ENCODE measurements at places on chromosomes 5 and 9.

- no peak for DNase-seq
Measured at GRCh38 chr5:96509721-96510350, 76.8 kb upstream of the PCSK1 start.

GRCh38 chr5:65326922-65327321 is 154.8 kb downstream of the ADAMTS6 start:
- DNase-seq = no peak

- no peak for DNase-seq
Measured at GRCh38 chr9:90420211-90420610, 222.4 kb downstream of the DIRAS2 start.

DNA sequence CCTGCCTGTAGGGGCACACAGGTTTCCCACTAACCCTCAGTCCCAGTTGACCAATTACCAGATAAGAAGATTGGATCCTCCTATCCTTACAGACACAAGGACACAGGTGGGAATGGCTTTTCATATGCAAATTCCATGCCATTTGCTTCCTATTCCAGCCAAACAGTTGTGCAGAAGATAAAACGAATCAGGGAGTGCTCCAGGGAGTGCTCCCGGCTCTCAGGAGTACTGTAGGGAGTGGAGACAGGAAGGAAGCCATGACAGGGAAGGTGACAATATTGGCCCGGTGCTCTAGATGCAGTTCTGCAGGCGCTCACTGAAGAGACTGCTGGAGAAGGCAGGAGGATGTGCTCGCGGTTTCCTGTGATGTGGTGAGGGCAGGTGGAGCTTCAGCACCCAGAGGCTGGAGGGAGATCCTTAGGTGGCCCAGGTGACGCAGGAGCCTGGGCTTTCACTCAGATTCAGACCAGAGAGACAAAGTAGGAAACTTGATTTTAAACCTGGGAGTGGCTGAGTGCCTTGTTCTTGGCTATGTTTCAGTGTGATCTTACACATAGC is 260.0 kb downstream of the AUH start:
- DNase-seq = peak; percentile 48

- DNase-seq = no peak
Measured at GRCh38 chr9:115194216-115194615, 76.3 kb upstream of the TNC start.

DNA sequence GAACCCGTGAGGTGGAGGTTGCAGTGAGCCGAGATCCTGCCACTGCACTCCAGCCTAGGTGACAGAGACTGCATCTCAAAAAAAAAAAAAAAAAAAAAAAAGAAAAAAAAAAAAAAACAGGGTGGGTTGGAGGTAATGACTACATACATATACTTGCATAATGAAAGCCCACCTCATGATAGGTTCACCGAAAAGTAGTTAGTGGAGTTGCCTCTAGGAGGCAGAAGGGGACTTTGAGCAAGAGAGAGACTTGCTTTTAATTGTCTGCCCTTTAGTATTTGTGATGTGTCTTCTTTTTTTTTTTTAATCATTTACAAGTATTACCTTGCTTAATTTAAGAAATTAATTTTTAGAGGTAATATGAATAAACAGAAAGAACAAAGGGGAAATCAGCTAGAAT is 99.8 kb downstream of the PPARGC1B start:
- no peak for DNase-seq

- DNase-seq = no peak
Measured at GRCh38 chr5:76808141-76808691, 10.6 kb upstream of the F2RL1 start.

DNA sequence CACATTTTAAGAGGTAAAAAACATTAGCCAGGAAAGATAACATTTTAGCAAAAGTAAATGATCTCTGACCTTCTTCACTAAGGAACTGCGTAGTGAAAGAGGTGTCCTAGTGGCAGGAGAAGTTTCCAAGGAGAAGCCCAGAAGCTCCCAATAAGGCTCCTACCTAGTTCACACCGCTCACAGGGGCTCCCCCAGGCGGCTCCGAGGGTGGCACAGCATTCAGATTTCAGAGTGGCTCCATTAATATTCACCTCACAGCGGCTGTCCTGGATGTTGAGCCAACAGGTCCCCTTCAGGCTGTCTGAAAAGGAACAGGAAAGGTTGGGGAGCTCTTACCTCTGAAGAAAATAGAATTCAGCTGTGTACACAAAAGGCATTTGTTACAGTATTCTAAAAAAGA is 187.3 kb downstream of the FBN2 start:
- DNase-seq = no peak

DNA sequence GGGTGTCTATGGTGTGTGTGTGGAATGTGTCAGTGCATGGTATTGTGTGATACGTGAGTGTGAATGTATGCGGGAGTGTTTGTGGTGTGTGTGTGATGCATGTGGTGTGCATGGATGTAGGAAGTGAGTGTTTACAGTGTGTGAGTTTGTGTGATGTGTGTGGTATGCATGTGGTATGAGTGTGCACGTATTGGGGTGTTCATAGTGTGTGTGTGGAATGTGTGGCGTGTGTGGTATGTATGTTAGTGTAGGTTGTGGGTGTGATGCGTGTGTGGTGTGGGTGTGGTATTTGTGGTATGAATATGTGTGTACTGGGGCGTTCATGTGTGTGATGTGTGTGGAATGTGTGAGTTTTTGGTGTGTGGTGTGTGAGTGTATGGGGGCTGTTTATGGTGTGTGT is 40.1 kb upstream of the BICD2 start:
- no peak for DNase-seq

- DNase-seq = no peak
Measured at GRCh38 chr5:116389601-116390000, 185.0 kb downstream of the SEMA6A start.

DNA sequence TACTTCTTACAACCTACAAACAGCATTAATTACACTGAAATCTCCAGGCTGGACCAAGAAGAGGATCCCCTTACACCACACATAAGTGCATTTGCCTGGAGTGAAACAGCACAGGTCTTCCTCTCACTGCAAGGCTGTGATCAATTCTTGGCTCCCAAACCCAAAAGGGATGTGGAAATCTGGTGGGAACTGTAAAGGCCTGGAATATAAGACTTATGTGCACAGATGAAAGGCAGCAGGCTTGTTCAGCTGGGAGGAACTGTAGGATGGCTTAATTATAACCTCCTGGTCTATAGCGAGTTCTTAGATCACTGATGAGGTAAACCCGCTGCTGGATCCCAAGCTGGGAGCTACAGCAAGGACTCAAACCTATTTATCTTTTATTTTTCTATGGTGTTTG is 182.9 kb upstream of the TNC start:
- DNase-seq = no peak

Measured in T-helper 2 cell (primary cell).